ENCODE measurements at places on chromosomes 3 and 15.

GRCh38 chr3:52774901-52775864, 2.2 kb upstream of the ITIH1 start:
- DNase-seq = no peak

DNA sequence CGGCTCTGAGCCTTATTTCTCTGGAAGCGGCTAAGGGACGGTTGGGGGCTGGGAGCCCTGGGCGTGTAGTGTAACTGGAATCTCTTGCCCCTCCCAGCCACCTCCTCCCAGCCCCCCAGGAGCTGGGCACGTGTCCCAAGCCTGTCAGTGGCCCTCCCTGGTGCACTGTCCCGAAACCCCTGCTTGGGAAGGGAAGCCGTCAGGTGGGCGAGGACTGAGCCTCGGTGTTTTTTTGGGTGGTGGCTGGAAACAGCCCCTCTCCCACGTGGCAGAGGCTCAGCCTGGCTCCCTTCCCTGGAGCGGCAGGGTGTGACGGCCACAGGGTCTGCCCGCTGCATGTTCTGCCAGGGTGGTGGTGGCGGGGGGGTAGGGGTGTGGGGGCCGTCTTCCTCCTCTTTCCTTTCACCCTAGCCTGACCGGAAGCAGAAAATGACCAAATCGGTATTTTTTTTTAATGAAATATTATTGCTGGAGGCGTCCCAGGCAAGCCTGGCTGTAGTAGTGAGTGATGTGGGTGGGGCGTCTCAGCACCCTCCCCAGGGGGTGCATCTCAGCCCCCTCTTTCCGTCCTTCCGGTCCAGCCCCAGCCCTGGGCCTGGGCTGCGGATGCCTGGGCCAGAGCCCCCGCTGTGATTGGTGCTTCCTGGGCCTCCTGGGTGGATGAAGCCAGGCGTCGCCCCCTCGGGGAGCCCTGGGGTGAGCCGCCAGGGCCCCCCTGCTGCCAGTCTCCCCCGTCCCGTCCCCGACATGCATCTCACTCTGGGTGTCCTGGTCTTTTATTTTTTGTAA, 58.8 kb upstream of the GOLGA8A start:
- no peak for DNase-seq

DNA sequence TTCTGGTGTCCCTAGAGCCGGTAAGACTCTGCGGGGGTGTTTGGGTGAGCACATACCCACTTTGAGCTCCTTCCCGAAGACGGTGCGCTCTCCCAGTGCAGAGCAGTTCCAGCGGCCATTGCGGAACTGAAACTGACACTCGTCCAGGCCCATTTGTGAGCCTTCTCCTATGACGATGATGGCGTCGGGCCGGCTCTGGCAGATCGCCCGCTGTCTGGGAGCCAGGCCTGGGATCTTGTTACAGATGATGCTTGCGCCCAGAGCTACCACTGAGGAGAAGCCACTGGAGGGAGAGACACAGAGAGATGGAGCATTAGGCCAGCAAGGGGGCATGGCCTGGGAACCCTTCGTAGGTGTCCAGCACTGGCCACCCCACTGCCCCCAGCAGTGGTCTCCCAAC, 5.0 kb downstream of the WNT7A start:
- DNase-seq = no peak

DNA sequence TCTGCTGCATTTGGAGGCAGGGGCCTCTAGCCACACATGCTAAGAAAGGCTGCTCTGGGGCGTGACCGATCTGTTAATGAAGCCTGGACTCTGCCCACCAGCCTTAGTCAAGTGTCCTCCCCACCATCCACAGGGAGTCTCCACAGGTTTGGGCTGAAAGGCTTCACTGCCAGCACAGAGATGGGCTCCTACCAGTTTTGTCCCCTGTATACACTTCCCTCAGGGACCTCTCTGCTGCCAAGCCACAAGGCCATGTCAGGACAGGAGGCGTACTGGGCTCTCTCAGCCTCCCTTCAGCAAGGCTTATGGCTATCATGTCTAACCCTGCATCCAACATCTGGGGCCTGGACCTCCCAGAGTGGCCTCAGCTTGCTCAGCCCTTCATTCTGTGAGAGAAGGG, 23.5 kb downstream of the KIF9 start:
- no peak for DNase-seq

GRCh38 chr3:46214751-46215352, 6.7 kb upstream of the CCR1 start:
- DNase-seq = no peak

DNA sequence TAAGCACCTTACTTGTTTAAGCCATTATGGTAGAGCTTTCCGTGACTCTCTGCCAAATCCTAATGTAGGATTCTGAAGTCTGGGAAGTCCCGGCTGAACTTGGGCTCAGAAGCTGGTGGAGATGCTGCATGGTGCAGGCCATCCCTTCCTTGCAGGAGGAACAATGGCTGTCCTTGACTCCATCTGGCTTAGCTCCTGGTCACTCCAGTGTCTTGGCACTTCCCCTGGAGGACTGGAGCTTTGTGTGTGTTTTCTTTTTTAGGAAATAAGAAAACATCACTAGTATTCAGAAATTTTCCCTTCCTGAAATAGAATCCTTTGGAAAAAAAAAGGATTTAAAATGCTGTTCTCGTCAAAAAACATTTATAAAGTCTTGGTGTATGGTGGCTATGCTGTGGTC, 209.3 kb upstream of the ROPN1 start:
- DNase-seq = no peak

DNA sequence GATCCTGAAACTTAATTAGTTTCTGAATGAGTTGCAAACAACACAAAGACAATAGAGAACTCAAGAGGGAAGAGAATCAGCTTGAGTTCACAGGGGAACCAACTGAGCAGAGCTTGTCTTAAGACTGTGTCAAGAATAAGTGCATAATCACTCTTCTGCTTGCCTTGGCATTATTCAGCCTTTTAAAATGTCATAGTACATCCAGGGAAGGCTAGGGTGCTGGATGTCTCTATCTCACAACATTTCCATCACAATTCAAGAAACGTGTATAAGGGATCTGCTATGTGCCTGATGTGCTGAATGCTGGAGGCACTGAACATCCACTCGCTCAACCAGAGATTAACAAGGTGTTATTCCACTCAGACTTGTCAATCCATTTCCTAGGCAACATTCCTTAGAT, 122.6 kb downstream of the CPNE4 start:
- DNase-seq = no peak

DNA sequence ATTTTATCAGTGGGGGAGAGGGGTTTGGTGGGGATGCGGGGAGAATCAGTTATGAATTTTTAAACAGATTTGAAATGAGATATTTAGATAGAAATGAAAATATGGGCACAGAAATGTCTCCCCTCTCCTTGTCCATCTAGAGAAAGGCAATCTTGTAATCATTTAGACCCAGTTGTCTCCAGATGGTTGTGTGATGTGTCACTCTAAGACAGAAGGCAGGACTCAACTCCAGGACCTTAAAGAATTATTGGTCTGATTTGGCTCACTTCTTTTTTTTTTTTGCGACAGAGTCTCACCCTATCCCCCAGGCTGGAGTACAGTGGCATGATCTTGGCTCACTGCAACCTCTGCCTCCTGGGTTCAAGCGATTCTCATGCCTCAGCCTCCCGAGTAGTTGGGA, 77.2 kb downstream of the EOMES start:
- no peak for DNase-seq

- no peak for DNase-seq
These were observed 158.7 kb downstream of the CGGBP1 start for GRCh38 chr3:87900061-87900460.

DNA sequence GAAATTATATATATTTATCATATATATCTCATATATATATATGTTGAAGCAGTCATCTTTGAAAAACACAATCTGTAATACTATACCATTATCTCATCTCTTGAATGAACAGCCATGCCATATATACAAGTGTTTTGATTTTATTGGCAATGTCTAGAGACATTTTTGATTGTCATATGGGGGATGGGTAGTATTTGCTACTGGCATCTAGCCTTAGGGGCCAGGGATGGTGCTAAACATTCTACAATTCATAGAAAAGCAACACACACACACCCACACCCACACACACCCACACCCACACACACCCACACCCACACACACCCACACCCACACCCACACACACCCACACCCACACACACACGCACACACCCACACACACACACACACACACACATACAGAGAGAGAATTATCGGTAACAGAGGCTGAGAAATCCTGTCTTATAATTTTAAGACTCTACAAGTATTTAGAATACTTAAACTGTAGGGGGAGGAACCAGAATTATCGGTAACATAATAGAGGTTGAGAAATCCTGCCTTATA, 11.1 kb upstream of the PIK3R4 start:
- DNase-seq = no peak

DNA sequence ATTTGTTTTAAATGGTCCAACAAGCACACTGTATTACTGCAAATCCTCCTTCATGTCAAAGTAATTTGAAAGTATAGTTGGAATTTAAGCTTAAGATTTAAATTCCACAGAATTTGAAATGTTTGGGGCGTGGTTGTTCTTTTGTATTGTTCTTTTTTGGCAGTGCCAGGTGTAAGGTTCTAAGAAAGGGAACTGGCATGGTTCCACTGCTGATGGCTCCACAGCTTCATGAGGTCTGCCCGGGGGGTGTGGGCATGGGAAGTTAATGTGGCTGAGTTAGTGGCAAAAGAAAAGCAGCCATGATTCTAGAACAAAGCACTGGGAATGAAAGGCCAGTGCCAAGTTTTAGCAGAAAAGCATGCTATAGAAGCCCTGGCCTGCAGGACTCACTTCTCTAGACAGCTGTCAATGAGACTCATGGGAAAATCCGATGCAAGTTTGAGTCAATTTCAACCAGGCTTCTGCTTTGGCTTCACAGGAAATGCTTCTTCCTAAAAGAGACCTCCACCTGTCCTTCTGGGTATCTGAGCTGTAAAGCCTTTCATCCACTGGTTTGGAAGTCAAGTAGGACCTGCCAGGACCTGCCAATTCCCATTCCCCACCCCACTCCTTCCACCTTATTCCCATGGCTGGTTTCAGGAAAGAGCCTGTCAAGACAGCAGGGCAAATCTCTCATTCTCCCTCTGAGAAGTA, 18.9 kb downstream of the CDCP1 start:
- DNase-seq = no peak

GRCh38 chr3:109926376-109926775, 589.0 kb upstream of the DPPA4 start:
- DNase-seq = no peak

- DNase-seq = no peak
These were observed 2.6 kb upstream of the LOXL1 start for GRCh38 chr15:73923488-73924164.

- DNase-seq = no peak
These were observed 17.2 kb downstream of the SSUH2 start for GRCh38 chr3:8627201-8627940.

DNA sequence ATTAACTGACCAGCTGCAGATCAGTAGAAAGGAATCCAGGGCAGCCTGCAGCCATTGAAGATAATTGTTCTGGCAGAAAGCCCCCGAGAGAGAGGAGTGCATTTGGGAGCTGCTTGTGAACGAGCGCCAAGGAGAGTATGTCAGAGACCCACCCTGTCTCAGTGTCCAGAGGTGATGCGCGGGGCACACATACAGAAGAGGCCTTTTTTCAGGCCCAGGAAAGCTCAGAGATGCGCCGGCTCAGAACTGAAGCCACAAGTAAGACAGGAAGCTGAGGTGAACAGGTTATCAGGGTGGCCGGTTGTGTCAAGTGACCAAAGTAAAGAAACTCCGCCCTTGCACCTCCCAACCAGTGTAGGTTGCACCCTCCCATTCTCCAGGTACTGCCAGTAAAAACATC, 59.8 kb upstream of the HEG1 start:
- no peak for DNase-seq

GRCh38 chr3:93910097-93910496, 63.6 kb downstream of the PROS1 start:
- DNase-seq = no peak

GRCh38 chr3:141228395-141228794, 3.2 kb upstream of the PXYLP1 start:
- no peak for DNase-seq

- DNase-seq = no peak
These were observed 577.0 kb upstream of the ARRDC4 start for GRCh38 chr15:97383516-97383915.

DNA sequence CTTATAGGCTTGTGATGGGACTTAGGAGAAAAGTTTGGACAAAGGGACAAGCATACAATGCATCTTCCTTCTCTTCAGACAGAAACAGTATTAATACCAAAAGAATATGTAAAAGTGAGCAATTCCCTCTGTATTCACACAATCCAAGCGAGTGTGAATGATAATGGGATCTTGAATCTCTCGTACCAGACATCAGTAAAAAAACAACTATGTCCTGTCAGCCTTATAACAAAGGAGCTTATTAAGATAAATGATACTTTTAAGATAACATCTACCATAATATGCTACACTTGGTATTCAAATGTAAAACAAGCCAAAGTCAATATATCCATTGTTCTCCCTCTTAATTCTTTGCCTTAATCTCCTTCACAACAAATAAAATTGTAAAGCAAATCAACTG, 288.6 kb upstream of the CNTN6 start:
- DNase-seq = no peak

DNA sequence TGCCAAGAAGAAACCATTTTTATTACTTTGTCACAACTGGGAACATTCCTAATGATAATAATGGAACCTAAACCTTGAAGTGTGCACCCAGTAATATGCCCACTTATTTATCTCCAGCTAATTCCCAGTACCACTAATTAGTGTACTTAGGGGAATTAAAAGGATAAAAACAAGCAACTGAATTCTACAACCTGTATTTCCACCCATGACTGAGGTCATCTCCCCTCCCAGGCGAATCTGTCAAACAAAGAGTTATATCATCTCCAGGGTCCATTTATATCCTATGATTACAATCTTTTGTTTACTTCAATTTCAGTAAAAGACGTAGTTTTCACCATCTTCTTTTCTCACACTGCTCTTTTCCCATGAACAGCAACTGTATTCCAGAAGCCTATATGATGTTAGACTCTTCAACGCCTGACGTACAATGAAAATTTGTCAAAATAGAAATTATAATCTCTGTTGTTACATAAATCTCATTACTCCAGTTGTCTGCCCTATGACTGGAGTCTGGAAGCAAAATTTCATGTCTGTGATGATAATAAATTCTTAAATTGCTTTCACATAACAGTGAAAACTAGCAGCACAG, 177.6 kb downstream of the GOLIM4 start:
- DNase-seq = no peak

DNA sequence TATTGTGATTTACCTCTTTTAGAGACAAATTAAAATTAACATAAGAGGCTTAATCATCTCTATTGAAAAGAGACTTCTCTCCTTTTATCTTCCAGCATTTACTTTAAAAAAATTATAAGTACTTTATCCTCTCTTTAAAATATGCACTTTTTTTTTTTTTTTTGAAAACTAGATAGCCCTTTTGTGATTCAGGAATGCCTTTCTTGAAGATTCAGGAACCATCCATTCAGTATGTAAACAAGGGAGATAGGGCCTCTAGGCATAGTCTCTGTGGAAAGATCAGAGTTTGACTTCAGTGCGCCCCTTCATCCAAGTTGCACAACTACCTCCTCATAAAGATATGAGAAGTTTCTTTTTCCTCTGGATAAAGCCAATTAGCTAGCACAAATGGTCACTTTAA, 1163.7 kb downstream of the SI start:
- no peak for DNase-seq

DNA sequence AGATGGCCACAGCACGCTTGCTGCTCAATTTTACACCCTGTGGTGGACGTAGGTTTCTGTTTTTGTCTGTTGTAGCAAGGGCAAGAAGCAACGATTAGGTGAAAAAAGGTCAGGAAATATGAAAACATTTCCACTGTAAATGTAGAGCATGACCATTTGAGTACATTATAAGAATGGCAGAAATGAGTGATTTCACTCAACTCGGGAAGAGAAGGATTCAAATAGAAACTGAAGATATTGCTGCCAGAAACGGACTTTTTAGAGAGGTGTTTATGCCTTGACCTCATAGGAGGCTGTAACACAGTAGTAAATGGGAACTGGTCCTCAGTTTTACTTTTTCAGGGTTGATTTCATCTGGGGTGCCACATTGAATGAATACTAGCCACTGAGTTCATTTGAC, 33.1 kb upstream of the GASK1A start:
- no peak for DNase-seq

All from GM12891 (cell line).